ENCODE measurements at places on chromosomes 12 and 14. TPM values are rescaled to one million over a fixed set of nuclear protein-coding genes. Genes with fewer than 3 reads are reported as not detected.

Gene DCN
- total RNA-seq, result 20.3 TPM

Gene NTS
- 12.2 TPM for total RNA-seq

Gene ZC2HC1C
- 2.8 TPM for total RNA-seq

Gene PRB2
- total RNA-seq, result not detected

Gene INHBC
- total RNA-seq, result not detected

Gene NFATC4
- total RNA-seq, result 4.4 TPM

Gene GNPNAT1
- 15.7 TPM for total RNA-seq

Gene CFAP251
- 13.1 TPM for total RNA-seq

Gene THTPA
- 16.9 TPM for total RNA-seq

Gene CNPY2
- total RNA-seq, result 51.6 TPM

Gene BDKRB2
- total RNA-seq, result 0.31 TPM

Gene PSMA3
- total RNA-seq, result 71.7 TPM

Gene GZMB
- total RNA-seq, result not detected

Gene AQP2
- not detected for total RNA-seq
